ENCODE measurements at places on chromosomes 2 and 18. TPM values are rescaled to one million over a fixed set of nuclear protein-coding genes. Genes with fewer than 3 reads are reported as not detected.

The TWIST2 gene
- 19.4 TPM for total RNA-seq

The UGGT1 gene
- 23.1 TPM for total RNA-seq

The LTBP1 gene
- total RNA-seq = 29.1 TPM

The VWC2L gene
- not detected for total RNA-seq

The CREG2 gene
- 10.0 TPM for total RNA-seq

The IL36RN gene
- 0.13 TPM for total RNA-seq

The C1QL2 gene
- total RNA-seq = 0.14 TPM

The STPG4 gene
- not detected for total RNA-seq

The SPEG gene
- total RNA-seq = 6.7 TPM

The KLHL30 gene
- 0.11 TPM for total RNA-seq

The PJVK gene
- 0.98 TPM for total RNA-seq

The MYO7B gene
- 0.13 TPM for total RNA-seq

The RBM45 gene
- total RNA-seq = 13.3 TPM

The POTEE gene
- not detected for total RNA-seq

The SH2D6 gene
- 1.2 TPM for total RNA-seq

The CRYGC gene
- not detected for total RNA-seq

The CYRIA gene
- 0.14 TPM for total RNA-seq

The NMUR1 gene
- not detected for total RNA-seq

The COL6A3 gene
- 0.09 TPM for total RNA-seq

The GNLY gene
- not detected for total RNA-seq

The RESP18 gene
- total RNA-seq = not detected

The MCFD2 gene
- total RNA-seq = 108 TPM

The TSHZ1 gene
- total RNA-seq = 6.4 TPM

The PUS10 gene
- 2.1 TPM for total RNA-seq

The DLGAP1 gene
- total RNA-seq = 0.09 TPM

The CXCR1 gene
- total RNA-seq = not detected

The CGREF1 gene
- total RNA-seq = 7.9 TPM

Measured in A549 treated with DMSO at 1 μM for 4 hours (cell line).